ENCODE measurements at places on chromosomes 2 and 18.

DNA sequence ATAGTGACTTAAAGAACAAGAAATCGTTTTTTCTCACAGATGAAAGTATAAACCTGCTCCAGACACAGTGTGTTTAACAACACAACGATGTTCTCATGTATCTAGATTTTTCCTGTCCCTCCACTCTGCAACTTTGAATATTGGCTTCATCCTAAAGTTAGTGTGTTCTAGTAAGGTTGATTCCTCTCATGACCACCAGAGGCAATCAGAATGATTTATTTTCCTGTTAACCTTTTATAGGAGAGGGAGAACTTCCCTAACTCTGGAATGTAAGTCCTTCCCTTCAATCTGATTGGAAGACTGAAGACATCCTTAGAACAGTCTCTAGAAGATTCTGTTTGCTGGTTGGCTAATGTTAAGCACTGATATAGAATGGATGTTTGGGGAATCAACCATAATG is 41.0 kb upstream of the TAF4B start:
- DNase-seq = no peak

DNA sequence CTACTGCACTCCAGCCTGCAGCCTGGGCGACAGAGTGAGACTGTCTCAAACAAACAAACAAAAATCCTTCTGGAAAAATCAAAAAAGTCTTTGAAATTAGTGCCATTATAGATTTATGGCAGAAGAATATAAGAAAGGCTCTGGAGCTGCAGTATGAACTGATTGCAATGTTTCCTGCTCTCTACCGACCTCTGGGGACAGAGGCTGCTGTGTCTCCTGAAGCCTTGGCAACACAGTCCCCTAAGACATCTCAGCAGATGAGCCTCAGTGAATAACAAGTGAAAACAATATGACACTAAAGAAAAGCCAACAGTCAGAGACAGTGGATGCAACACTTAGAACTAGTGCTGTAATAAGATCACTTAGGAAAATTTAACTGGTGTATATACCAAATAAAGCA is 494.9 kb upstream of the LRATD1 start:
- no peak for DNase-seq

GRCh38 chr2:203683932-203684556 is 22.4 kb upstream of the CD28 start:
- DNase-seq = peak; percentile 54

- DNase-seq = no peak
Measured at GRCh38 chr2:32715391-32715841, 87.6 kb downstream of the TTC27 start.

DNA sequence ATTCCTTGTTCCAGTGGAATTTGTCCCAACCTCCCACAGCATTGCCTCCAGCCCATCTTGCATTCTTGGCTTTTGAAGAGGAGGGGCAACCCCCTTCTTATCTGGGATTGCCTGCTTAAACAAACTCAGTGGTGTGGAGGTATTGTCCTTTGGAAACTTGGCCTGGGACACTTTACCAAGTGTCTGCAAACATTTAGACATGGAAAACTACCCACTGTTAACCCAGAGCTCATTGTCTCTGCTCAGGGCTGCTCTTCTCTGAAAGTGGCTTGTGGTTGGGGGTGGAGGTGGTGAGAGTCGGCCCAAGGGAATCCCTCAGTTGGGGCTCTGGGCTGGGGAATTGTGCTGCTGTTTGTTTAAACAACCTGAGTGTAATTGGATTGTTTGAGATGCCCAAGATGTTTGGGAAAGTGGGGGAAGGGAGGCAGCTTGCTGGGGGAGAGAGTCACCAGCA is 178.3 kb upstream of the GATA6 start:
- DNase-seq = no peak

- DNase-seq = no peak
Measured at GRCh38 chr2:191234376-191234775, 10.8 kb upstream of the MYO1B start.

DNA sequence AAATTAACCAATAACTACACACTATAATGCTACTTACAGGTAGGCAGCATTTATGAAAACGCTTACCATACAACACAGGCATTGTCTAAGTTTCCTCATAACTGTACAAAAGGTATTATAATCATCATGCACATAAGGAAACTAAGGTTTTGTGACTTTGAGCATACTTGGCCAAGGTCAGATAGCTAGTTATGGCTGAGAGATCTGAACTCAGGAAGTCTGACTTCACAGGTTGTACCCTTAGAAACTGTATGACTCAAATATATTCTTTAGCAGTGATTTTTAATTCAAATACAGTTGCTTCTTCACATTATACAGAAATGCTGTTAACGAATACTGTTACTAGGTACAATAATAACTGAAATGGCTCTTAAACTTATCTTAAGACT is 89.3 kb downstream of the TRIP12 start:
- no peak for DNase-seq

GRCh38 chr2:201233192-201233811 is 27.0 kb upstream of the CASP8 start:
- no peak for DNase-seq

DNA sequence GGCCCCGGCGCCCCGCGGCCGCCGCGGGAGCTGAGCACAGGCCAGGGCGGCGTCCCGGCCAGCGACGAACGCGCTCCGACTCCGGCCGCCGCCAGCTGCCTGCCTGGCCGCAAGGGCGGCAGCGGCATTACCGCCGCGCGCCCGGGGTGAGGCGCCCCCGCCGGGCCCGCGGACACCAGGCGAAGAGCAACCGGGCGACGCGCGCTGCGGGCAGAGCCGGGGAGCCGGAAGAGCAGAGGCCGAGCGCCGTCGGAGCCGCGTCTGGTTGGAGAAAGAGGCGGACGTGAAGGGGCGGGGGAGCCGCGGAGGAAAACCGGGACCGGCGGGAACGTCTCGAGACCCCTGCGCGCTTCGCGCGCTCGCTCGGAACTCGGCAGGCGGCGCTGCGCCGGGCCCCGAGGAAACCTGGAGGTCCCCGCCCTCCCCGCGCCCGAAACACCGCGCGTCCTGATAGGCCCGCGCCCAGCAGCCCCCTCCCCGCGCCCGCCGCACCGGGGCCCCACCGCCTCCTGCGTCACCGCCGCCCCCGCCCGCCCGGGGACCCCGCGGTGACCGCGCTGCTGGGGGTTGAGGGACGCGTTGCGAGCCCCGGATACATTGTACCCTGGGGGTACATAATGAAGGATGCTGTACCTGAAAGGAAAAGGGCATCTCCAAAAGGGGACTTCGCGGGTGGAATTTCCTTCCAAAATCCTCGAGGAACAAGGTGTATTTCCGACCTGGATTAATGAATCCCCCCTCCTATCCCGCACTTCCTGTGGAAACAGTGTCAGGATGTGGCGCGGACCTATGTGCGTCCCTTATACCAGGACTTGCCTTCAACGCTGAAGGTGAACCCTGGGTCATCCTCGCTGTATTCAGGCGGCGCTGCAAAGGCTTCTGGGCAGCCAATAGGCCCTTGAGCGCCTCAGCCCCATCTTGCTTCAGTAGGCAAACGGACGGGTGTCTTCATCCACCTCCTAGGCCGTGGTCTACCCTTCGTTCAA is 1.0 kb upstream of the B4GALT6 start:
- no peak for DNase-seq

DNA sequence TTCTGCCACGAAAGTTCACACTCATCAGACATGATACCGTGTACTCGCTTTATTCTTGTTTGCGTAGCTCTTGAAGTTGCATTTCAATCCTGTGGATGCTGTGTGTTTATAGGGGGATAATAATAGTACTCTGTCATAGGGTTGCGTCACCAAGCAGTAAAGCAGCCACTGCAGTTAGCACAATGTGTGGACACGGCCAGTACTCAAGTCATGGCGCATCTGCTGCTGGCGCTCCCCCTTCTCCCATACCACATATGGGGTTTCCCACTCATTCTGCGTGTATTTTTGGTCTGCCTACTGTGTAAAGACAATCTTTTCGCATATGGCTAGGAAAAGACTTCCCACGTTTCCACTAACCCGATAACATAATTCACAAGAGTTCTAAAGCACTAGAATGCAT is 2.1 kb upstream of the ZBTB14 start:
- no peak for DNase-seq

DNA sequence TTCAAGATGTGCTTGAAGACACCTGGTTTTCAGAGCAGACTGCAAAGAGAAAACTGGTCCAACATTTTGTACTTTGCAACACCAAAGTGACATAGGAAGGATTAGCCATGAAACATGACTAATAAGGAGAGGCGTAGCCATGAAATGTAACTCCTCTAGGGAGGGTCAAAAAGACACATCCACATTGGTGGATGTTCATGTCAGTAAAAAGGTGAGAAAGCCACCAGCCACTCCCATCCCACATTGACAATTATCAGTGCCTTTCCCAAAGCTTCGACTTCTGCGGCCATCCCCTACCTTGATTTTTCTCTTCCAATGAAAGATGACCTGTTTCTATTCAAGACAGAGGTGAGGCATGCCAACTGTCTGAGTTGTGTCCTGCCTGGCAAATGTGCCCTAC is 223.2 kb downstream of the ALK start:
- no peak for DNase-seq

GRCh38 chr2:39156107-39156506 is 35.3 kb upstream of the SOS1 start:
- DNase-seq = no peak

DNA sequence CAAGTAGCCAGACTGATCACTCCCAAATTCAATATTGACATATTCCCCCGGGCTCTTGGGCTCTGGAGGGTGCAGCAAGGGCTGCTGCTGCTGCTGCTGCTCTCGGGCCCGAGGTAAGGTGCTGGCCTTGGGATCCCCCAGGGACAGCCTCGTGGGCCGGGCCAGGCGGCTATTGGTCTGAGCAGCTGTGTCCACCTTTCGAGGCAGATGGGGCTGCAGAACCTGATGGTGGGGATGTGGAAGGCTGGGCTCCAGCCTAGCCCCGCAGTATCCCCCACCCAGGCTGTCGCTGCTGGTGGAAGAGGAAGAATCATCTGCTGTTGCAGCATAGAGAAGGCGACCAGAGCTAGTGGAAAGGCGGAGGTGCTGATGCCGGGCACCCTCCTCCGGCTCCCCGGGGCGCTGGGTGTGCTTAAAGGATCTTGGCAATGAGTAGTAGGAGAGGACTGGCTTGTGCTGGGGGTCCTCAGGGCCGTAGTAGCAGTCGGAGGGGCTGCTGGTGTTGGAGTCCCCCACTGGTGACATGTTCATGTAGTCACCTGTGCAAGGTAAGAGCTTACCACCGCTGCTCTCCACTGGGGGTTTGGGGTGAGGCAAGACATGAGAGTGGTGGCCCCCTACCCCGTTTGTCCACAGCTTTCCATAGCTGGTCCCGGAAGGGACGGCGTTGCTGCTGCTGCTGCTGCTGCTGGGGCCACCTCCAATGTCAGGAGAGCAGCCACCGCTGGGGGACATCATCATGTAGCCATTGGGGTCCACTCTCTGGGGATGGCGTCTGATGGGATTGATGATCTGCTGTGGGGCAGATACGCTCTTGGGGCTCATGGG is 3.4 kb downstream of the IRS1 start:
- no peak for DNase-seq

Measured in AG04449 (cell line).